EH (cell line): ENCODE measurements at places on chromosomes 4 and X.

GRCh38 chr4:73895201-73896175 lies 26.3 kb downstream of the CXCL1 start:
- DNase-seq, result no peak

GRCh38 chr4:67092351-67092750 lies 453.0 kb downstream of the CENPC start:
- no peak for DNase-seq

GRCh38 chr4:48746608-48747362 lies 33.3 kb downstream of the FRYL start:
- no peak for DNase-seq

- DNase-seq, result peak; percentile 68
Measured at GRCh38 chrX:21153503-21153902, 220.7 kb upstream of the CNKSR2 start.

DNA sequence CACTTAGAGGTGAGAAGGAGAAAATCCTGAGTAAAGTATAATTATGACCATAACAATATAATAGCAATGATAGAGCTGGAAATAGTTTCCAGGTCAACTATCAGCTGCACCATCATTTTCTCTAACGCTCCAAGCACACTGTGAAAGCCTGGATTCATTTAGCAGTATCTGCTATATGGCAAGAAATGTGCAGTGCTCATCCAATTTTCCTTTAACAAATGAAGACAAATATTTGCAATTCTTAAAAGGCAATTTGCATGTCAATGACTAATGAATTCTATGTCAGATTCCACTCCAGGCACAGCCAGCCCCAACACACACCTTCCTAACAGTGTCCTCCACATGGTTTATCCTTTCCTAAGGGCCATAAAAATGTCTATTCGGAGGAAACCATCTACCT lies 12.7 kb downstream of the PRSS12 start:
- DNase-seq, result no peak

DNA sequence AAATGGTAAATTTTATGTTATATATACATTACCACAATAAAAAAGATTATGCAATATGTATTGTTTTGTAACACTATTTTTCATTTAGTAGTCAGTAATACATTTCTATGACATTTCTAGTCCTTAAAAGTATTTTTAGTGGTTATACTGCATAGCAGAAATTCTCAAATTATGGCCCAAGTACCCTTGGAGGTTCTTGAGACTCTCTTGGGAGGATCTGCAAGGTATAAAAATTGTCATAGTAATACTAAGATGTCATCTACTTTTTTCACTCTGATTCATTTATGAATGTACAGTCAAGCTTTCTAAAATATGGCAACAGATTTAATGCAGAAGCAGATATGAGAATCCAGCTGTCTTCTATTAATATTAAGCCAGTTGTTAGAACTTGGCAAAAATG lies 138.6 kb upstream of the NAP1L5 start:
- no peak for DNase-seq

DNA sequence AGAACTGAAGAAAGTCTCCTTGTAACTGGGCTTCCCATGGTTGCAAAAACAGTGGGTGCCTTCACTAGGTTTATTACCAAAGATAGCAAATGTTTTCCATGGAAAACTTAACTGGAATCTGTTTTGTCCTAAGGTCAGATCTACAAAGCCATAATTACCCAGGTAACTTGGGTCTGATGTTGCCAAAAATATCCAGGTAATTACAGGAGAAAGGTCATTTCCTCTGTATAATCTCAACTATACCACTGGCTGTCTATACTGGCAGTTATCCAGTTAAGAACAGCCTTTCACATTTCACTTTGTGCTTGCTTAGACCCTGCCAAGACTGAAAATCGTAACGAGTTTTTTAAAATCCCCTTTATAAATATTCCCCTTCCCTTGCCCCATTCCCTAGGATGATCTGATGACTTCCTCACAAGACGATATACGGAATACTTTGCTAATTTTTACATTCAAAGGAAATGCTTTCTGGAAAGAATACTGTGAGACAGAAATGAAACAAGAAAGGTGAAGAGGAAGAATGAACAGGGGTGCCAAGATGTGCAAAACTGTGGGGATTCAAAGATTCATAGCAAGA lies 105.5 kb downstream of the MAML3 start:
- DNase-seq, result no peak

- no peak for DNase-seq
Measured at GRCh38 chr4:26349496-26349895, 28.7 kb downstream of the RBPJ start.

- DNase-seq, result no peak
Measured at GRCh38 chrX:71198066-71198465, 25.0 kb upstream of the GJB1 start.
